ENCODE measurements at places on chromosomes 16 and 17.

DNA sequence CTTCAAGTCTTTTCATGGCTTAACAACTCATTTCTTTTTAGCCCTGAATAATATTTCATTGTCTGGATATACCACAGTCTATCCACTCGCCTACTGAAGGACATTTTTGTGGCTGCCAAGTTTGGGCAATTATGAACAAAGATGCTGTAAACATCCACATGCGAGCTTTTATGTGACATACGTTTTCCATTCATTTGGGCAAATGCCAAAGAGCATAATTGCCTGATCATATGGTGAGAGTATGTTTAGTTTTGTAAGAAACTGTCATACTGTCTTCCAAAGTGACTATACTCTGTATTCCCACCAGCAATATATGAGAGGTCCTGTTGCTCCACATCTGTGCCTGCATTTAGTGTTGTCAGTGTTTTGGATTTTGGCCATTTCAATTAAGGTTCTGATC is 81.3 kb downstream of the ELAC2 start:
- DNase-seq = no peak

GRCh38 chr17:7816926-7817642 is 16.9 kb upstream of the KDM6B start:
- DNase-seq = no peak

DNA sequence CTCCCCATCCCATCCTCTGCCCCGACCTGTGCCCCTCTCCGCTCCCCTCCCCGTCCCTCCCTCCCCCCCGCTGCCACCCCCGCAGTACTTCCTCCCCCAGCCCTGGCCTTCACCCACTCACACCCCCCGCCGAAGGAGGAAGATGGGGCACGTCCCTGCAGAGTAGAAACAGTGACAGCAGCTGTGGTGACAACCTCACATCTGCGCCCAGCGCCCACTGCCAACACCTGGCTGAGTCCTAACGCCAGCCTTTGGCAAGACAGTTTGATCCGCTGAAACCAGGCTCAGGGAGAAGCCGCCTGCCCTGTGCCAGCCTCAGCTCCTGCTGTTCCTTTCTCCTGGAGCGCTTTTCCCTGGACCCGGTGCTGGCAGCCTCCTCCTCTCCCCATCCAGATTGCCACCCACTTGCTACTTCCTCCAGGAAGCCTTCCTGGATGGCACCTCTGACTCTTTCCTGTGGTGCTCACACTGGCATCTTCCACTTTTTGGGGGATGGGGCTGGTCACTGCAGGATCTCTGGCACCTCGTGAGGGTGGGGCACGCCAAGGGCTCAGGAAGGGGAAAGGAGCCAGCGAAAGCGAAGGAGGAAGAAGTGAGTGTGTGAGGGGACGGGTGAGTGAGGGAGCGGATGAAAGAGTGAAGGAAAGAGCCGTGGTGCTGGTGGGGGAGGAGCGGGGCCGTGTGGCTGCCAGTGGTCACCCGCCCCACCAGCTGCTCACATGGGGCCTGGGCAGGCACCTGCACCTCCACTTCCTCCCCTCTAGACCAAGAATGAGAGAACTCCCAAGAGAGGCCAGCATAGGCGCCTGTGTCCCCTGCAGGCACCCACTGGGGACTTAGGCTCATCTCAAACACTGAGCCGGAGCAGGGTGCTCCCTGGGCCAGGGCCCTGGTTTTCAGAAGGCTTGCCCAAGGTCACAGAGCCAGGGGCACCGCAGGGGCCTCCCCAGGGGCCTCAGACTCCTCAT is 27.0 kb downstream of the ZFPM1 start:
- no peak for DNase-seq

GRCh38 chr17:79776376-79777119 is 1.4 kb upstream of the CBX2 start:
- DNase-seq = no peak

DNA sequence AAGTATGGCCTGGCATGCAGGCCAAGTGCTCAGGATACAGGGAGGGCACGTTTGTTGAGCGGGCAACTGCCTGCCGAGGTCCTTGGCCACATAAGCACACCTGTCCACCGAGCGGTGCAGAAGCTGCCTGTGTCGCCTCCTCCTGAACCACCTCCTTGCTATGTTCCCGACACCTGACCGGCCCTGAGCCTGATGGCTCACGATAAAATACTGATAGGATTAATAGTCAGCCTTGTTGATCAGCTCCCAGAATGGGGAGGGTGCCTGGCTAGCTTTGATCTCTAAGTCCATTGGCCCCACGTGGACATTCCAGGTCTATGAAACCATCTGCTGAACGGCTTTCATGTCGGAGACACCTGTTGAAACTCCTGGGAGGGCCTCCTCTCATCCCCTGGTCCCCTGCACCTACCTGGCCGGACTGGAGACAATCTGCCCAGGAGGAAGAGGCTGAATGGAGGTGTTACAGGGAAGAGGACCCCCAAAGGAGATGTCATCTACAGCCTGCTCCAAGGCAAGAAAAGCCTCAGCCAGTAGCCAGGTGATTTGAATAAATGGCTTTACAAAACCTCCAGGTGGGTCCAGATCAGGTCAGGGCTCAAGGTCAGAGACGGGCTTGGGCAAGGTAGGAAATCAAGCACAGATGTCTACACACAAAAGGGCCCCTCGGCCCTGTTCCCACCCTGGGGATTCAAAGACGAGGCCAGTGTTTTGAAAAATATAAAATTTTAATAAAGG is 33.4 kb downstream of the AXIN2 start:
- no peak for DNase-seq

DNA sequence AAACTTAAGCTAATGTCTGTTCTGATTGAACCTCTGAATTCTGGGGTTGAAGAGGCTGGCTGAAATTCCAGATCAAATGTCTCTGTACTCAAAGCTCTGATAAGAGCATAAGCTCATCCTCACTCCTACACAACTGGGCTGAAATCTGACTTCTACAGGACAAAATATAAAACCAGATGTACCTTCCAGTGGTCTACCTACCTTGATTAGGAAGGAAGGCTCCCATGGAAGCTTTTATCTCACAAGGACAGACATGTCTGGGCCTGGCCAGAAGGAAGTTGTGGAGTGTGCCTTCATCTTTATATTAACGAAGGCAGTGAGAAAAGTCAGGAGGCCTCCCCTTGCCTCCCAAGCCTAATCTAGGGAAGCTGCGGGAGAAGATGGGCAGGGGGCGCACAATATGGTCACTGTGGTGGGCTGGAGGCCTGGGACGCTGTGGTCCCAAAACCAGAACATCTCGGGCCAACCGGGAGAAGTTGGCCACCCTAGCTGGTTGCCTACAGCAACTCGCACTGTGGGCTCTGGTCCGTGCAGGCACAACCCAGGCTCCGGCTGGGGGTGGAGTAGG is 55.6 kb upstream of the LRRC37A3 start:
- no peak for DNase-seq

DNA sequence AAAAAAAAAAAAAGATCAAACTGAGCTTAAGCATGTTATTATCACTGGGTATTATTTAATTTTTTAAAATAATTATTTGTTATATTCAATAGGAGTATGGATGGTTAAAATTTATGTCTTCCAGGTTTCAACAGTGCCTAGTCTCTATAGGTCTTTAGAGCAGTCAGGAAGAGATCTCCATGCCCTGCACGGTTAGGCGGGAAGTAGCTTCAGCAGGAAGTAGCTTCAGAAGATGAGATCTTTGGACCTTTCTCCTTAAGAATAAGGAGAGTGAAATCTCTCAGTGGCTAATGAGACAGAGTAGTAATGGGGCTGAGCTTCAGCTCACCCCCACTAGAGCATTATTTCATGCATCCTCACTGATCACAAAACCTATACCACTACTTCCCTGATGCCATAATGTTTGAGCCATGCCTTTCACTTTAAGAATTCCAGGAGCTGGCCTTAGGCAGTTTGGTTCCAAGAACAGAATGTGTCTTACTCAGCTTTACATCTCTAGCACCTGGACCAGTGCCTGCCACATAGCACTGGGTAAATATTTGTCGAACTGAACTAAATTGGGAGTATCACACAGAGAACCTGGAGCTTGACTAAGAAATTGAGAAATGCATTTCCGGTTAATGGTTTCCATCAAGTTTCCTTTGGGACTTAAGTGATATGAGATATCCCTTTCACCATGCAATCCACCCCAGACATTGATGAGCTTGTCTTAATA is 43.5 kb downstream of the SCPEP1 start:
- no peak for DNase-seq

DNA sequence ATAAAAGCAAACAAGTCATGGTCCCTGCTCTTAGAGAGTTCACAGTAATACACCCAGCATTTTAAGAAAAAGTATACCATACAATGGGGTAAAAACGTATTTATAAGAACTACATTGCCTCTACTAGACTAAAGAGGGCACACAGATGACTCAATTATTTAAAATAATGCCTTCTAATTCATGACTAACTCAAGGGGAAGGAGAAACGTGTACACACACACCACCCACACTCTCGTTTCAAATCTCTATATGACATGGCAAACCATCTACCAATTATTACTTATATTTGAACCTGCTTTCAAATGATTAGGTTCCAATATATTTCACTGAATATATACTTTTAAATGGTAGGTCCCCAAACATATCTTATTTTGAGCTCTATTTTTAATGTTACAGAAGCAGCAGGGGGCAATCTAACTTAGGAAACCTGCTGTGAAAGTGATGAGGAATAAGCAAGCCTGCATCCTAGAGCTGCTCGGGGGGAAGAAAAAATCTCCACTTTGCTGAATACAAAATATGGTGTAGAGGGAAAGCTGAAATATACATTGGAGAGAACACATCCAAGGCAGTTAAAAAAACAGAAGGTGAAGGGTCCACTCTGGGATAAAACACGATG is 232.4 kb upstream of the PSMD7 start:
- DNase-seq = no peak

DNA sequence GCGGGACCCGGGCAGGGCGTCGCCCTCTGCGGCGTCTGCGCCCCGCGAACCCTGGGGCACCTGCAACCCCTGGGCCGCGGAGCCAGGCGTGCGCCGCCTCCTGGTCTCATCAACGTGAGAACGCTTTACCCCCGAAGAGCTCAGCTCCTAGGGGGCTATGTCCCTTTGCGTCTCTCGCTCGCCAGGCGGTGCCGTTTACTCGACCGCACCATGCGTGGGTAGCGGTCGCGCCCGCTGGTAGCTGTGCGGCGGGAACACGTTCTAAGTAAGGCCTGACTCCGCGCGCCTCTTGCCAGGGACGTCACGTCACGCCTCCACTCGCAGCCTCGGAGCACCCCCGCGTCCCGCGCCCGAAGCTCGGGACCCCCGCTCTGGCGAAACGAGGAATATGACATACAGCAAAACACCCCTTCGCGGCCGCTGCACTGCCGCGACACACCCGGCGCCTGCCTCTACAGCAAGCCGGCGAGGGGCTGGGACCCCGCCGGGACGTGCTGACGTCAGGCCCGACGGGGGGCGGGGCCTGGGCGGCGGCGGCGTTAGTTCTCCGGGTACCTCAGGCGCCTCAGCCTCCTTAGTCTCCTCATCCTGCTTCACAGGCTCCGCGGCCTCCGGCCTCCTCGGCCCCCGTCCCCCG is at the start of gene RAB11FIP3:
RAB11FIP3 (plus strand) TSS at position 568 of the 637 bp plus-strand sequence. CDS start 358 bp downstream, outside the sequence.
- DNase-seq = peak; percentile 72

DNA sequence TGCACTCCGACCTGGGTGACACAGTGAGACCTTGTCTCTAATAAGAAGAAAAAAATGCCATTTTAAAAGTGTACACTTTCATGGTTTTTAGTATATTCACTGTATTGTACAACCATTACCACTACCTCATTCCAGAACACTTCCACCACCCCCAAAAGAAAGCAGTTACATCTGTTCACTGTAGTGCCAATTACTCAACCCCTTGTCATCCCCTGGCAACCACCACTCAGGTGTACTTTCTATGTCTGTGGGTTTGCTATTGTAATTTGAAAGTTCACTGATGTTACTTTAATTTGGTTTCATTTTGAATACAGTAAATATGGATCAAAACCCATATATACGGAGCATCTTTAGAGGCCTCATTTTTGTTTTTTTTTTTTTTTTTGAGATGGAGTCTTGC is 6.1 kb downstream of the ZG16 start:
- DNase-seq = no peak

DNA sequence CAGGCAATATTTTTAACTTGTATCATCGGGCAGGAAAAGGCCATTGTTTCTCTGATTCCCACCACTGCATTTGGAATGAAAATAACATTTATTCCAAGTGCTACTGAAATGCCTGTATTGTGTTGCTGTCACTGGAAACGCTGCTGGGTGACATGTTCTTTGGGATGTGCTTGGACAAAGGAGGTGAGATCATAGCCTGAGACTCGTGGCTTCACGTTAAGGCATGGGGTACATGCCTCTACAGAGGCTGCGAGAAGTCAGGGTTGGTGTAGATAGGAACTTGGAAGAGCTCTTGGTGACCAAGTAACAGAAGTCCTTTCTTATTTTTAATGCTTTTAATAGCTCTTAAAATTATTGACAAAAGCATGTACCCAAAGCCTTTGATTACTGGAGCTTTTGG is 58.8 kb upstream of the MAF start:
- DNase-seq = no peak

DNA sequence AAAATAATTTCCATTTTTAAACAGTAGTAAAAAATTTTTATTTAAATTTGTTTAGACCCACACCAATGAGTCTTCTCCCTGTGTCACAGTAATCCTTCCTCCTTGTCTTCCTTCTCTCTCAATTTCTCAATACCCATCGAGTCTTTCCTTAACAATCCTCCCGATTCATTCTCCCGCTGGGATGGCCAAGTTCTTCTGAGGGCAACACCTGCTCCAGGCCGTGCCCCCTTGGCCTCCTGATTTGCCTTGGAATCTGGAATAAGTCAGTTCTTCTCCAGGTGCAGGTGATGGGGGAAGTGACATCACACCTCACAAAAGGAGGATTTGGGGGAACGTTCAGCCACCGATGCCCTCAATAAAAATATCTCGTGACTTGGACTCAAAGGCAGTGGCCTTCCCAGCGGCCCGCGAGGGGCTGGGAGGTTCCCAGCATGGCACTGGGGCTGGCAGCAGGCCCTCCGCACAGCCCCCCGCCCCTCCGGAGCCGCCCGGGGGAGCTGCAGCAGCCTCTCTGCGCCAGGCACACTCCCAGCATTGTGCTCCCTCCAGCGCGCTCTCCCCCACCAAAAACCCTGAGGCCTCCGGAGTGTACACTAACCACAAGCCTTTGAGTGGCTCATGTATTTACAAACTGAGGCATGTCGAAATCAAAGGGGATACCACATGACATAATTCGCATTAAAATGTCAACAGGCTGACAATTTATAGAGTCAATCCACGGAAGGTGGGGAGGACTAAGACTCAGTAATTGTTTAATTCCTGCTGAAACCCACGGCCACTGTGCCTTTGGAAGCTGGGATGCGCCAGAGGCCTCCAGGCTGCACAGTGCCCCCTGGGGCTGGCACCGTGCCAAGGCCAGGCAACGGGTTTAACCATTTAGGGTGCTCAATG is 120.5 kb downstream of the ZFHX3 start:
- DNase-seq = no peak

All from stimulated activated CD8-positive, alpha-beta memory T cell treated with anti-CD3 and anti-CD28 coated beads, Interleukin-4, amount 100 ng/mL, for 4 hours (primary cell).